A549 treated with DMSO at 1 μM for 4 hours (cell line): ENCODE measurements at places on chromosomes 7 and 10. TPM values are rescaled to one million over a fixed set of nuclear protein-coding genes. Genes with fewer than 3 reads are reported as not detected.

Gene MCM10
- total RNA-seq, result 25.2 to 29.7 TPM (median 27.1 TPM) in 5 replicates

Gene SPDYE6
- total RNA-seq, result not detected in 5 replicates

Gene CPVL
- 0.16 to 0.45 TPM (median 0.25 TPM) in 4 of 5 replicates, not detected in the other for total RNA-seq

Gene LLCFC1
- total RNA-seq, result not detected in 5 replicates

Gene FXYD4
- total RNA-seq, result not detected in 5 replicates

Gene SEPTIN7
- total RNA-seq, result 182 to 236 TPM (median 220 TPM) in 5 replicates

Gene NAT16
- total RNA-seq, result 0.09 to 0.28 TPM (median 0.17 TPM) in 5 replicates

Gene TYW1
- 13.7 to 18.6 TPM (median 16.7 TPM) in 5 replicates for total RNA-seq

Gene TMEM229A
- not detected in 5 replicates for total RNA-seq

Gene GATAD1
- total RNA-seq, result 17.8 to 24.2 TPM (median 20.0 TPM) in 5 replicates

Gene TMEM248
- 87.7 to 95.9 TPM (median 95.5 TPM) in 5 replicates for total RNA-seq

Gene DOCK4
- 4.2 to 7.2 TPM (median 6.0 TPM) in 5 replicates for total RNA-seq

Gene PITRM1
- 78.3 to 92.1 TPM (median 87.8 TPM) in 5 replicates for total RNA-seq

Gene CHN2
- 0.06 TPM in 1 of 5 replicates, not detected in the others for total RNA-seq

Gene GDI2
- total RNA-seq, result 213 to 256 TPM (median 234 TPM) in 5 replicates
